Peyer's patch (tissue), 4 donors: ENCODE measurements at places on chromosomes 1 and 21. TPM values are rescaled to one million over a fixed set of nuclear protein-coding genes. Genes with fewer than 3 reads are reported as not detected.

The ETNK2 gene
- 9.7 TPM for total RNA-seq

The GBP4 gene
- 4.4 TPM for total RNA-seq

The LCE1E gene
- total RNA-seq: not detected

The PGBD5 gene
- total RNA-seq: 0.13 TPM

GRCh38 chr1:69791311-69791710, 223.6 kb downstream of the LRRC7 start:
- no peaks in the 10 kb centered on the region for H3K27me3 ChIP-seq
- H3K27ac ChIP-seq: no peak overlapping the region
- no peaks in the 10 kb centered on the region for H3K36me3 ChIP-seq
- DNase-seq: no peak
- H3K4me1 ChIP-seq: no peaks in the 10 kb centered on the region
- H3K4me3 ChIP-seq: no peak overlapping the region

DNA sequence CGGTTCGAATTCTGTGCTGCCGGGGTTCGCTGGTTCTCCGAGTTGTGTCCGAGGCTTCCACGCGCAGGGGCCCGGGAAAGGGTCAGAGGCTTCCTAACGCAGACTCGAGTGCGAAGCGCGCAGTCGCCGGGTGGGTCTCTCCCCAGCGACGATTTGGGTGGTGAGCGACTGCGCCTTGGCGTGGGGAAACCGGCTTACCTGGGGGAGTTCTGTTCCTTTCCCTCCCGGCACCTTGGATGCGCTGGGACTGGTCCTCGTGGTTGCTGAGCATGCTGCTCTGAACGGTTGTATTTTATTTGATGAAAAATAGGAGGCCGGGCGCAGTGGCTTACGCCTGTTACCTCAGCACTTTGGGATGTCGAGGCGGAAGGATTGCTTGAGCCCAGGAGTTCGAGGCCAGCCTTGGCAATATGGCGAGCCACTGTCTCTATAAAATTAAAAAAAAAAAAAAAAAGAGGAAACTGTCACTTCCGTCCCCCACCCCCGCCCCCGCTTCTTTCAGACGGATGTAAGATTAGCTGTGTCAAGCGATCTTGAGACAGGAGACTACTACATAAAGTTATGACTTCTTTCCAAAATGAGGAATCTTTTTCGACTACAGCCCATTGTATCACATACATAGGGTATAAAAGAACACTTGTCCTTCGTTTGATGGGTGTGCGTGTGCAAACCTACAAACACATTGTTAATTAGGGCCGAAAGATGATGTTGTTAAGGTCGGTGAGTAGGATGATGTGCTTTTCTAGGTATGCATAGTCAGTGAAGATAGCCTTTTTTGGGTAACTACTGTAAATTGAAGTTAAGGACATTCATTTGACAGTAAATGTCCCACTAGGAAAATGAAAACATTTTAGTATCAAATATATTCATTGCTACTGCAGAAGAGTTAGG, at the start of gene CCDC18:
CCDC18 (plus strand) TSS at position 2 of the 891 bp plus-strand sequence. CDS start 2,638 bp downstream, outside the sequence.
- H3K36me3 ChIP-seq: no peaks in the 10 kb centered on the region
- H3K27me3 ChIP-seq: no peaks in the 10 kb centered on the region
- H3K27ac ChIP-seq: peak within 1 kb of the TSS; percentile 99
- peak within 1 kb of the TSS; percentile 79 for H3K4me3 ChIP-seq

- no peak overlapping the region for H3K27ac ChIP-seq
- DNase-seq: no peak
- H3K4me1 ChIP-seq: no peaks in the 10 kb centered on the region
- no peaks in the 10 kb centered on the region for H3K36me3 ChIP-seq
Measured at GRCh38 chr1:84969489-84970250, 27.2 kb downstream of the MCOLN2 start.

GRCh38 chr1:22704440-22705067, 6.1 kb upstream of the EPHB2 start:
- H3K27me3 ChIP-seq: no peaks in the 10 kb centered on the region
- H3K4me1 ChIP-seq: peaks cover 10% of the 10 kb centered on the region
- no peaks in the 10 kb centered on the region for H3K36me3 ChIP-seq

- H3K4me1 ChIP-seq: peaks cover 35% of the 10 kb centered on the region
- DNase-seq: no peak
- H3K4me3 ChIP-seq: no peak overlapping the region
- no peaks in the 10 kb centered on the region for H3K27me3 ChIP-seq
- peaks cover 55% of the 10 kb centered on the region for H3K36me3 ChIP-seq
Measured at GRCh38 chr1:1784933-1785332, 6.7 kb upstream of the NADK start.
